Frontal cortex (tissue), 4 donors: ENCODE measurements at places on chromosomes 6 and 20.

DNA sequence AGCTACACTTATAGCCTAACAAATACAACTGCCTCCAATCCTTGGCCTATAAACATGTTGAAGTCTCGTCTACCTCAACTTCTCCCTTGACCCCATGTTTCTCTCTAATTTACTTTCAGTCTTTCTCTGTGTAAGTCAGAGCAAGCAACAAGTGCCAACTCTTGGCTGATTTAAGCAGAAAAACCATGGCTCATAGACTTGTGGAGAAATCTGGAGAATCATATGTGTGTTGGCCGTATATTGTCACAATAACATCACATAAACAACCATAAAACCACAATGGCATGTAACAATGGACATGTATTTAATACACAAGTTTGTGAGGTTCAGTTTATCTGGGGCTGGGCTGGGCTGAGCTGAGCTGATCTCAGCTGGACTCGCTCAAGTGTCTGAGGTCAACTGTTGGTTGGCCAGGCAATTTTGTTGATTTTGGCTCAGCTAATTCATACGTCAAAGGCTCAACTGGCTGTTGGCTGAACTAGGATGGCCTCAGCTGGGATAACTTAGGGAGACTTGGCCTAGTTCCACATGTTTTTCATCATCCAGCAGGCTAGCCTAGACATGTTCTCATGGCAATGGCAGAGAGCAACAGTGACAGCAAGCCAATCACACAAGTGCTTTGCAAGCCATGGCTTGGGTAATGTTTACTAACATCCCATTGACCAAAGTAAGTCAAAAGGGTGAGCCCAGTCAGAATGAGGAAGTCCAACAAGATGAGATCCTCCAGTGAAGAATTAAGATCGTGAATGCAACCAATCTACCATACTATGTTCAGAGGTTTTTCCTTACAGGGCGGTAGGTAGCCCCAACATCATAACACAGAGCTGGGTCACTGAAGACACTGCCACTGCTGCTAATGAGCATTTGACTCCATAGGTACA lies 12.9 kb upstream of the TBC1D22B start:
- DNase-seq = peak; percentile 22

GRCh38 chr6:119620846-119621555 lies 271.4 kb upstream of the MAN1A1 start:
- no peak for DNase-seq

DNA sequence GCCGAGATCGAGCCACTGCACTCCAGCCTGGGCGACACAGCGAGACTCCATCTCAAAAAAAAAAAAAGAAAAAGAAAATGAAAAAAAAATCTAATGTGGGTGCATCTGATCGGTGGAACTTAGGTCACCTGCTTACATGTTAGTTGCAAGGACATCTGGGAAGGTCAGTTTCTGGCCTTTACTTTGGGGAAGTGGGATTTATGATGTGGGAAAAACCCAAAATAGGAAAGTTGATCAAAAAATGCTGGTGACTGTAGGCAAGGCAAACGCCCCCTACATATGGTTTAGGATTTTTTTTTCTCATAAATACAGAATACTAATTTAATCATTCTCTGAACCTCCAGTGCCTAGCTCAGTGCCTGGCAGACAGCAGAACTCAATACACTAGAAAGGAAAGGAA lies 69.2 kb upstream of the PIM1 start:
- no peak for DNase-seq

DNA sequence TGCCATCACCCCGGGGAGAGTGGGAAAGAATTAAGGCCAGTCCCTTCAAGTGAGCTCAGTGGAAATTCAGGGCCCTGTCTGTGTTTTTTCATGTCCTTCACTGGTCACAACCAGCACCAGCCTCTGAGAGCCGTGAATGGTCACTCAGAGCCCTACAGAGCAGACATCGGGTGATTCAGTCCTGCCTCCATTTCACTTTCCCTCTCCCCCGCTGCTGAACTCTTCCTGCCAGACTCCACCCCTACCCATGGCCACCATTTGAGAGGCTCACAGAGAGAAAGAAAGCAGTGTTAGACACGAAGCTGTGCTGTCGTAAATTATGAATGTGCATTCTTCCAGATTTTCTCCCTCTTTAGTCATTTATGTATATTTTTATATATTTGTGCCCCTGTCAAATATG lies 5.4 kb downstream of the R3HDML start:
- no peak for DNase-seq

DNA sequence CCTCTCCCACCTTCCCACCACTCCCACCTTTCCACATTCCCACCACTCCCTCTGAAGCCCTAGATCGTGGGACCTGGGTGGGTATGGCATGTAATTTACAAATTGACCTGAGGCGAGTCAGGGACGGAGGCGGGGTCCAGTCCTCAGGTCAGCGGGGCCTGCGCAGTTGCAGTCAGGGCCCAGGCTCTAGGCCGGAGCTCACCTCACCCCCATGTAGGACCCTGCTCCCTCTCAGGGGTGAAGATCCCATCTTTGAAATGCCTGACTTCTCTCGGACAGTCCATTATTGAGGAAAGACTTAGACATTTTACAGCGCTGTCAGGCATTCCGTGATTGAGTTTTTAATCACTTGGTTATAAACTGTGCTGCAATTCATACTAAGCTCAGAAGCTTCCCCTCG lies 10.5 kb downstream of the THBS2 start:
- no peak for DNase-seq

GRCh38 chr20:24660651-24661050 lies 191.2 kb downstream of the SYNDIG1 start:
- no peak for DNase-seq

- DNase-seq = no peak
Observed at GRCh38 chr6:34645627-34646026, 50.9 kb downstream of the ILRUN start.

DNA sequence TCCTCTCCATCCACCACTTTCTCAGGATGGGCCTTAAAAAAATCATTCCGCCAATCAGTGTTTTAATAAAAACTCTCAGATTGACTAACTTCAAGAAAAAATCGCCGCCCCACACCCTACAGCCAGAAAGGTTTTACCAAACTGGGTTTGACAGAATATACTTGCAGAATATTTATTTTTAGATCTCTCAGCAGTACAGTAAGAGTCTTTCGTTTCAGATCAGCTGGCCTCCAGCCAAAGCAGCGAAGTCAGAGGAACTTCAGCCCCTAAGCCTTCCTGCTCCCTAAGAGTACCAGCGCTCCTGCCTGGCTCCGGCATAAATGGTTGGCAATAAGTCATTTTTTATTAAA lies 24.7 kb downstream of the TBC1D7 start:
- peak; percentile 42 for DNase-seq

- DNase-seq = no peak
Observed at GRCh38 chr6:4017834-4018170, 61.1 kb downstream of the FAM217A start.

DNA sequence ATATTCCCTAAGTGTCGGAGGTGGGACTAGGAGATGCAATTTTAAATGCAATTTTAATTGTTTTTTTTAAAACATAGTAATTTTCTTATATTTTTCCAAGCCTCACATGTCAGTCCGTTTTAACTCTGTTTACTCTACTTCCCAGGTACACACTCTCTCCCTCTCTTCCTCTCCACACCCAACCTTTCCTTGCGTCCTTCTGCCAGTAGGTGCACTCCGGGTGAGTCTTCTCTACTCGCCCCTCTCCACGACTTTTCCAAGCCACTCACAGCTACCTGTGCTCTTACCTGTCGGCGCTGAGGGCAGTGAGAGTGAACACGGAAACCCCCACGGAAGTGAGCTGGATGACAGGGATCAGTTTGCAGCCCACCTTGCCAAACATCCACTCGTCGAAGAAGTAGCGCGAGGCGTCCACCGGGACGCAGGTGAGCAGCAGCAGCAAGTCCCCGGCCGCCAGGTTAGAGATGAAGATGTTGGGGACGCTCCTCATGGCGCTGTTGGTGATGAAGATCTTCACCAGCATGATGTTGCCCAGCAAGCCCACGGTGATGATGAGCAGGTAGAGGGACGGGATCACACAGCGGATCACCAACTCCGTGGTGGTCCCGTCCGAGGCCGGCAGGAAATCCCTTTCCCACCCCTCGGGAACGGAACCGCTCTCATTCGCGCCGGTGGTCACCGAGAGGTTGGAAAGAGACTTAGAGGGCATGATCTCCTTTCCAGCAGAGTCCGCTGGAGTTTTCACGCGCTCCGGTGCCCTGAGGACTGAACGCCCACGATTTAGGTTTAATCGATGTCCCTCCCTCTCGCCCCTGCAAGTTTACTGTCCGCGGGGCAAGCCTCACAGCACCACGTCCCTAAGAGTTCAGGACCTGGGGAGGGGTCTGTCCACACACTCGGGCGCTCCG lies 44.5 kb upstream of the GJE1 start:
- no peak for DNase-seq

GRCh38 chr6:116529466-116530290 lies 15.8 kb downstream of the TRAPPC3L start:
- no peak for DNase-seq

DNA sequence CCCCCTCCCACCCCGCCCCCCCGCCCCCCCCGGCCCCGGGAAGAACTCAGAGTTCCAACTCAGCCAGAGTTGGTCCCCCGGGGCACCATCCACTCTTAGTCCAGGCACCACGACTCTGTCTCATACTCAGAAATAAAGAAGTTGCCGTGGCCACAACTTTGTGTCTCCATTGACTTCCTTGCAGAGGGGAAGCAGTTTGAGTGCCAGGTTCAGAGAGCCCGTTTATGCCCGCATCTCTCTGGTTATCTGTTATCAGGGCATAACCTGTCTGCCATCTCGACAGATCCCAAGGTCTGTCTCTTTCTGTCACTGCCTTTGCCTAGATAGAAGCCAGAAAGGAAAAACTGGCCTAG lies 605 bp downstream of the CDC5L start:
- peak; percentile 17 for DNase-seq

DNA sequence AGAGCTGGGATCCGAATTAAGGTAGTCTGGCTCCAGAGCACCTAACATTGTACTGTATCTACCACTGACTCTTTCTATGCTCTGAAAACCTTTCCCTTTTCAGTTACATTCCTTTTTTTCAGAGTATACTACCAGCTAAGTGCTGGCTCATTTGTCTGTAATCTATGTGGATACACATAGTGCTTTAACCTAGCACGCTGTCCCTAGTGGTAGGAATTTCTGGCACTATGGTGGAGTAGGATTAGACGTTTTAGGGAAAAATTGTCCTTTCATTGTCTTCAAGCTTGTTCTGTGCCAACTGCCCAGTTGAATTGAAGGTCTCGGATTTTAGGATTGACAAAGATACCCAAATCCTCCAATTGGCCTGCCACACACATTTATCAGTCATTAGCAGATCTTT lies 259.1 kb upstream of the FERMT1 start:
- DNase-seq = no peak

- no peak for DNase-seq
Observed at GRCh38 chr20:40982415-40983145, 46.0 kb upstream of the TOP1 start.

DNA sequence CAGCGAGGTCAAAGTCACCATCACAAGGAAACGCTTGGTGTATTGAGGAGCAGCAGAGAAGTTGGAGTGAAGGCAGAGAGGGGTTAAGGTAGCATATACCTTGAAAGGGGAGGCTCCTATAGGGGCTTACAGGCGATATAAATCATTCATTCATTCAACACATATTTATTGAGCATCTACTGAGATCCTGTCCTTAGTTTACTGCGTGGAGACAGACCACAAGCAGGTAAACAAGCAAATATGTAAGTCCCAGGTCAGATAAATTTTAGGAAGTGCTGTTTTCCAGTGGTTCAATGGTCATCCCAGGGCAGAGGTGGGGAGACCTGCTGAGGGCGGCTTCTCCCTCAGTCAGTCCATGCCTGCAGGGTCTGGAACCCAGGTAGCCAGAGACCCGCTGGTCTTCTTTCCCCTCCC lies 761 bp upstream of the DNMT3B start:
- DNase-seq = no peak

DNA sequence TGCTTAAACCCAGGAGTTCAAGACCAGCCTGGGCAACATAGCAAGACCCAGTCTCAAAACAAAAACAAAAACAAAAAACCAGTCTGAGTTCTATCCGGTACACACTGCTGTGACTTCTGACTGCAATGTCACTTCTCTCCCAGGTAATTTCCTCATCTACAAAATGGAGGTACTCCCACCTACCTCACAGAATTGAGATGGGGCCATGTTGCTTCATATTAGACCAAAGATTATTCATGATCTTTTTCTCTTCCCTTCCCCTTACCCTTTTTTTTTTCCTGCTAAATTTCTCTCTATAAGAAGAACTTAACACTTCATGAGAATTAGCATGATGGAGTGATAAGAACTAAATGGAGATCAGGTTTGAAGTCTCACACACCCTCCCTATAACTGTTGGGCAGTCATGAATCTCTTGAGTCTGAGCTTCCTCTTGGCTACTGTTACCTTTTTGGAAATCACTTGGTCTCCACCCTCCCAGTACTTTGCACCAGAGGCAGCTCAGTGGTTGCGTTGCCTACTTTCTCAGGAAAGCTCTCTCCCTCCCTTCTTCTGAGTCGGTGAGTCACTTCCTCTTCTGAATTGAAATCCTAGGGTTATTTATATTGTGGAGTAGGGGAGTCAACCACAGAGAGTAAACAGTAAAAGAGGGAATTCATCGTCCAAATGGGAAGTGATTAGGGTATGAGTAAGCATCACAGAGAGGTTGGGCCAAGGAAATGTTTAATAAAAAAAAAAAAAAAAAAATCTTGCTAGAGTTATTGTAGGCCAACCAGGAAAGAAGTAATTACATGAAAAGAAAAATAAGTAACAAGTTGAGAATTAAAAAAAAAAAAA lies 59.9 kb upstream of the MAP7 start:
- DNase-seq = no peak

DNA sequence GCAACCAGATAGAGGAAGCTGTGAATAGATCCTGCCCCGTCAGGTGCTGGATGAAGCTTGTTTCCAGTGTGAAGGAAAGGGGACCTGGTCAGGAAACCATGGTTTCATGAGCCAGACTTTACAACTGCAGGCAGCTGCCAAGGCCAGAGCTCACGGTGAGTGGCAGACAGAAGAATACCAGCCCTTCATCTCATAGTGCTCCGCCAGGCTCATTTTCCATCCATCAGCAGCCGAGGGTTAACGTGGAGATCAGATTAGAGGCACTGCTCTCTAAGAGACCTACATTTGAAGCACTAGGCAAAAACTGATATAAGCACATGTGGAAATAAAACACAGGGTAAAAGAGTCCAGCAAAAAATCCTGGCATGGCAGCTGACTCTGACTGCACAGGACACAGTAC lies 172.4 kb downstream of the CD24 start:
- no peak for DNase-seq

GRCh38 chr6:16251706-16252105 lies 13.3 kb downstream of the GMPR start:
- DNase-seq = no peak

DNA sequence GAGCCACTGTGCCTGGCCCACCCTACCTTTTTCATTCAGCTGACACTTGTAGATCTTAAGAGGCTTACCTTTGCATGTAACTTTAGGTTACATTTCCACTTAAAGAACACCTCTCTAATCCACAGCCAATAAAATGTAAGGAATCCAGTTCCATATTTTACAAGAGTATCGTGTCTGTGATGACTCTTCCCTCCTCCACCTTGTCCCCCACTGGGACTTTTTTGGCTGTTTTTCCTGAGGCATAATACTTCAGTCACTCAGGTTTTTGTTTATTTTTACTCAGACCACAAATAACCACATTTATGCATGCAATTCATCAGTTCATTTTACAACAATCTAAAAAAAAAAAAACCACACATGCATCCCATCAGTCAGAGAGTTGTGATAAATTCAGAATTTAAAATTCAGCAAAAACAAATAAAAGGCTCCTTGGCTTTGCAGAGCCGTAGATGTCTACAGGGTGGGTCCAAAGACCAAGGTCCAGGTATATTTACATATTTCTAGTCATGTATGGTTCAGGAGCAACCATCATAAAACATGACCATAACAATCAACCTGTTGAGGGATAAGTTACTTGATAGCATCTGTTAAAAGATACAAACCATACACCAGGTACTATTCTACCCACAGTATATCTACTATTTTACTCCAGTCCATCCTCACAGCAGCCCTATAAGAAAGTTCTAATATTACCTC lies 9.9 kb downstream of the ATXN1 start:
- no peak for DNase-seq
